SIG-M5 (cell line): ENCODE measurements at places on chromosomes 1 and 21.

- no peak for DNase-seq
Measured at GRCh38 chr1:51910221-51911000, 31.9 kb upstream of the NRDC start.

DNA sequence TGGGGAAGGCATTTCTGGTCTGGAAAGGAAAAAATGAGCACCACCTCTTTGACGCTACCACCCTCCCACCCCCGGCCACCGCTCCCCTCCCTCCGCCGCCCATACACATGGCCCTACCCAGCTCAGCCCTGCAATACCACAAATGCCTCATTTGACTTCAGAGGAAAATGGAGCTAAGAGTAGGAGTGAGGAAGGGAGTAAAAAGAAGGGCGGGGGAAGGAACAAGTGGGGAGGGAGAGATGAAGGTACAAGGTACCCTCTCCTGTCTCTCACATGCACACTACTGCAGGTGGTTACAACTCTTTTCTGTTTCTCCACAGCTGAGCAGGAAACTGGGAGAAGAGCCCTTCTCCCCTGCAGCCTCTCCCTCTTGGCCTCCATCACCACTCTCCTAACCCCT, 7.1 kb downstream of the SYT2 start:
- DNase-seq = no peak

GRCh38 chr1:168960114-168960513, 146.4 kb upstream of the ATP1B1 start:
- no peak for DNase-seq

DNA sequence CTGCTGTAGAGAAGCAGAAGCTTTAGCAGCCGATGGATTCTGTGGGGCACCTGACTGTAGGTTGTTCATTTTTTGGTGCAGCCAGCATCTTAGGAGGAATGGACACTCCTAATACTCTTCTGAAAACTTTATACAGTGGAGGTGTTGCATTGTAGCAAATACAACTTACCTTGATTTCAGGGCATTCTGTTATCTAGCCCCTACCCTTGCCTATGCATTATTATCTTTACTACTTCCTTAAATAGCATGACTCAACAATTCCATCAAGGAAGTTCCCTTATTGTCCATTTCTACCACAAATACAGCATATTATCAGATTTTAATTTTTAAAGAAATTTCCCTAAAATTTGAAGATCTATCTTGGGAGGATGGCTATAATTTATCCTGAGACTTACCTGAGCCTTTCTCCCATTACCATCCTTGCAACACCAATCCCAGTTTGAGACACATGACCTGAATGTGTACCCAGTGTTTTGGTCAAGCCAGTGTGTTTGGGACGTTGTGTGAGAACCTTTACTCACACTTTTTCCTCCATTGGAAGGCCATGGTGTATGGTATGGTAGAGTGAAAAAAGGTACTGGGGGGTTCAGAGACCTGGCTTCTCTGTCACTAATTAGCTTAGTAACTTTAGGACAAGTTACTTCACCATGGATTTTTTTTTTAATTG, 9.2 kb downstream of the POU2F1 start:
- DNase-seq = peak; percentile 34

DNA sequence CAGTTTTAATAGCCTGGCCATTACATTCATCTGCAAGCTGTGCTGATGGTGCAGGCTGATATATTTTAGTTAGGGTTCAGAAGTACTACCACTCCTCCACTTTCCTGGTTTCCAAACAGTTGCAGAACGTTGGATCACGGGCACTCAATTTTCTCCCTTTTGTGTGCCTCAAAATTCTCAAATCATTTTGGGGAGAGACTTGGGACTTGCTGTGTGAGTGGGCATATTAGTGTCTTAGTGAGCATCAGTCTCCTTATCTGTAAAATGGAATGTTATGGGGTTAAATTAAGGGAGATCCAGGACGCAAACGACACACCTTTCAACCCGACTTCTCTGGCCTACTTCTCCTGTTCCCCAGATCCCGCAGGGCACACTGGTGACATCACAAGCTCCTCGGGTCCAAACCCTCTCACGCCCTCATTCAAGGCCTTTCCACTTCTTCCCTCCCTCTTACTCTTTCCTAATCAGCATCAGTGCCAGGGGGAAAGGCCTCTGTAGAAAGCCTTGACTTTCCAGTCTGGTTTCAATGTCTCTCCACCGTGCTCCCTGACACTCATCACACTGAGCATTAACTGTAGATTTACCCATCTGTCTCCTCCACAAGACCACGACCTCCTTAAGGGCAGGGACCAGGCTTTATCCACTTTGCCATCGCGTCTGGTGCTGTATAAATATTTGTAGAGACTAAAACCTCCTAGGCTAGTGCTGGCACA, 1.2 kb downstream of the PIGP start:
- DNase-seq = no peak

DNA sequence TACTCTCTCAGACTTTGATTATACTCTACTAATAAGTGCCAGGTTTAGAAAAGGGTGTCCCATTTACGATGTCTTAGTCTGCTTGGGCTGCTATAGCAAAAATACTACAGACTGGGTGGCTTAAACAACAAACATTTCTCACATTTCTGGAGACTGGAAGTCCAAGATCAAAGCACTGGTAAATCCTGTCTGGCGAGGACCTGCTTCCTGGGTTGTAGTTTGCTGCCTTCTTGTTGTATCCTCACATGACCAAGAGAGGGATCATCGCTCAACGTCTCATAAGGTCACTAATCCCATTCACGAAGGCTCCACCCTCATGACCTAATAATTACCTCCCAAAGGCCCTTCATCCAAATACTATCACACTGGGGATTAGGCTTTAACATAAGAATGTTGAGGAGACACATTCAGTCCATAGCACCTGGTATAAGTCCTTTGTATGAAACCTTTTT, 12.0 kb downstream of the PRDX6 start:
- DNase-seq = no peak

GRCh38 chr1:155938220-155938627, 3.2 kb upstream of the RXFP4 start:
- no peak for DNase-seq

DNA sequence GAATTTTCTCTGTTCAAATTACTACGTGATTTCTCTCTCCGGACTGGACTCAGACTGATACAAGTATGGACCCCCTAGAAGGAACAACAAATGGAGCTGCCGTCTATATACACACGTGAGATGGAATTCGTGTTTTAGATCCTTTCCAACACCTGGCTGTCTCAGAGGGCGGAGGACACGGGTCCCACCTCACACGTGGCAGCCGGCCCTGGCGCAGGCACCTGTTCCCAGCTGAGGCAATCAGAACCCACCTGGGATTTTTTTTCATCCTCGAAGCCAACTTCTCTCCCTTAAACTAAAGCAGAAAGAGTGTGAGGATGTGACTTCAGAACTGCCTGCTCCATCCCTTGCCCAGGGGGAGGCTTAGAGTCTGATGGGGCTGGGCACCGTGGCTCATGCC, 34.1 kb upstream of the SCCPDH start:
- DNase-seq = no peak

DNA sequence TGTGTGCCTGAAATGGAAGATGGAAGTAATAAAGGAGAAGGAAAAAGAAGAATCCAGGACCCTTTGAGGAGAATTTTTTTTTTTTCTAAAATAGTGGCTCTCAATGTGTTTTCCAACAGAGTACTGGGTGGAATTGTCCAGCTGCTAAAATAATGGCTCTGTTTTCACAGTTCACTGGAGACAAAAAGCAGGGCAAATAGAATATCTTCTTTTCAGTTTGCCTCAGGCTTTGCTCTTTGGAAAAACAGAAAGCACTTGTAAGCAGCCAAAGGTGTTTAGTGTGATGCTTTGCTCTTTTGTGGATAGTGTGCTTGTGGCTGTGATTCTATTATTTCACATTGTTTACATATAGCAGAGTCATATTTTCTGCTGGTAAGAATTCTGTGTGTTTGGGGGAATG, 77.4 kb upstream of the MROH9 start:
- DNase-seq = no peak

DNA sequence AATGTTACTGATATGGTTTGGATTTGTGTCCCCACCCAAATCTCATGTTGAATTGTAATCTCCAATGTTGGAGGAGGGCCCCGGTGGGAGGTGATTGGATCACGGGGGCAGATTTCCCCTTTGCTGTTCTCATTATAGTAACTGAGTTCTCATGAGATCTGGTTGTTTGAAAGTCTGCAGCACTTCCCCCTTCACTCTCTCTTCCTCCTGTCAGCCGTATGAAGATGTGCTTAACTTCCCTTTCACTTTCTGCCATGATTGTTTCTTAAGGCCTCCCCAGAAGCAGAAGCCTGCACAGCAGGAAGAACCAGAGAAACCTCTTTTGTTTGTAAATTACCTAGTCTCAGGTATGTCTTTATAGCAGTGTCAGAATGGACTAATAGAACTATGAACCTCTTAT, 28.4 kb downstream of the TRIM33 start:
- DNase-seq = peak; percentile 10

DNA sequence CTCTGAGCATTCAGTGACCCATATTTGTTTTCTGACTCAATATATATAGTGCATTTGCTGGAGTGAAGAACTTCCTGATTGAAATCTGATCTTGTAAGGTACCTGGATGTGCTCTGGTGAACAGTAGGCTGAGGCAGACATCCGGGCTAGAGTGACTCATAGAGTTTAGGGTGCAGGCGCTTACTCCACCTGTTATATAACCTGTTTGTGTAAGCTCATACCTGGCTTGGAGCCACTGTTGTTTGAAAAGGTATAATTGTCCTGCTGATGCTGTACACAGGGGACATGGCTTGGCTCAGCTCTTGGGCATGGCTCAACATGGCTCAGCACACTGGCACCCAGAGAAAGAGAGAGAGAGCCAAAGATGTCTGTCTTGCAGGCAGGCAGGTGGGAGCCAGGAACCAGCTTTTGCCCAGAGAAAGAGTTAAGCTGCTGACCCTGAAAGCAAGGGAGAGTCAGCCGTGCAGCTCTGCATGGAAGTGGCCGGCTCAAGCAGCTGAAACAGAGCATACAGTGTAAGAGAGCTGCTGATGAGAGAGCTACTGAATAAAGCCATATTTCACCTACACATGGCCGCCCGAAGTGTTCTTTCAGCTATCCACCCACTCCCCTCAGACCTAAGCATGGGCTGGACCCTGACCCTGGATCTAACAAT, 43.2 kb downstream of the GJA5 start:
- no peak for DNase-seq

DNA sequence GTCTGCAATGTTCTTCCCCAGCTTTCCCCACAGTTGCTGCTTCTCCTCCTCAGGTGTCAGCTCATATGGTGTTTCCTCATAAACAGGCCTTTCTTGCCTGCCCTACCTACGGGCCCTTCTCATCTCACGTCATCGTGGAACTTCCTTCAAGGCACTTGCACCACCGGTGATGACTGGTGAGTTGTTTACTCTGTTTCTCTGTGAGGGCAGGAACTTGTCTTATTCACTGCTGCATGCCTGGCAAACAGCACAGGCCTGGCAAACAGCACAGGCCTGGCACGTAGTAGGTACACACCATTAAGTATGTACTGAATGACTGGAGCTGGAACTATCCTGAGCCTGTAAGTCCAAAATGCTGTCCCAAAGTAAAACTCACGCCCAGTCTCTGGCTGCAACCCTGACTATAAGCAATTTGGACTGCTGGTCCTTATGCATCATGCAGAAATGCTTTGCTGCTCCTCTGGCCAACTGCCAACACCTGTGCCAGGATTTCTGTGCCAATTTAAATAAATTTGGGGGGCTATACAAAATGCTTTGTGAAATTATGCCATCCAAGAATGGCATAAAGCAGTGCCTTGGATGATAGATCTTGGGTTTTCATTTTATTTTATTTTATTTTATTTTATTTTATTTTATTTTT, 25.7 kb downstream of the STK40 start:
- no peak for DNase-seq

GRCh38 chr1:51421964-51422363, 91.6 kb upstream of the TTC39A start:
- no peak for DNase-seq

DNA sequence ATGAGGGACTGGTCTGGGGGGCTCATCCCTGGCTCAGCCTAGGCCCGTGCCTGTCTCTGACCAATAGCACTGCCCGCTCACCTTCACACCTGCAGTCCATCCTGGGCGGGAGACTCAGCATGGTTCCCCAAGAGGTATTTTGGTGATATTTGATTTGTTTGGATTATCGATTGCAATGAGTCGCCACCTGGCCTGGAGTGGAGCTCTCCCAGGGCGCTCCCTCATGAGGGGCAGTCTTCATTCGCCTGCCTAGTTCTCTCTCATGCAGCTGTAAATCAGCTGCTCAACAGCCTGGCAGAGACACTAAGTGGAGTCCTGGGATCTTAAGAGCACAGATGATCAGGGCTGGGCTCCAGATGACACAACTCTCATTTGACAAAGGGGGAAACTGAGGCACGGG, 90.1 kb upstream of the ACTL8 start:
- DNase-seq = no peak

DNA sequence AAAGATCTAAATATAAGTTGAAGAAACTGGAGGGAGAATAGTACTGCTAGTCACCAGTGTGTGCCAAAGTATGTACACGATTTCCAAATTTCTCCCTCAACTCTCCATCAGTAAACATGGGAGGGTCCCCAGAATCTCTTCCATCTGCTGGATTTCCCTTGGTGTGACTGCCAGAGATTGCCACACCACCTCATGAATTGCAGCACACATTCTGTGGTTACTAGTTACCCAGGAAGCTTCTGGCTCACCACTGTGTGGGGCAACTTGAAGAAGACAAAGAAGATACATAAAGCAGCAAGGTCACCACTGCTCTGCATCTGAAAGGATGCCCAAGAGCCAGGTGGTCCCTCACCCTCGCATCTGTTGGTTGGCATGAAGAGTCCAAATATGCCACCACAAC, 191.7 kb upstream of the ESRRG start:
- no peak for DNase-seq

DNA sequence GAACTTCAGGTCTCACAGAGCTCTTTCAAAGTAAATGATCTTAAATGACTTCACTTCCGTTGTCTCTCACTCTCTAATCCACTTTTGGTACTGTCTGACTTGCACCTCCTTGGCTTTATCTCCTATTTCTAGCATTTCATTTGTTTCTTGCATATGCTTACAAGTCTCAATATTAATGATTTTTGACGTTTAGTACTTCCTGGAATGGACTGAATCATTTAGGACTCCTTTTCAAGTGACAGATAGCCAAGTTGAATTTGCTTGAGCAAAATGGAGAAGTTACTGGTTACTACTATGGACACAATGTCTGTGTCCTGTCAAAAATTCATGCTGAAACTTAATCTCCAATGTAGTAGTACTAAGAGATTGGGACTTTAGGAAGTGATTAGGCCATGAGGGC, 7.0 kb upstream of the SGIP1 start:
- DNase-seq = no peak
